ENCODE measurements at places on chromosomes 3 and 15.

DNA sequence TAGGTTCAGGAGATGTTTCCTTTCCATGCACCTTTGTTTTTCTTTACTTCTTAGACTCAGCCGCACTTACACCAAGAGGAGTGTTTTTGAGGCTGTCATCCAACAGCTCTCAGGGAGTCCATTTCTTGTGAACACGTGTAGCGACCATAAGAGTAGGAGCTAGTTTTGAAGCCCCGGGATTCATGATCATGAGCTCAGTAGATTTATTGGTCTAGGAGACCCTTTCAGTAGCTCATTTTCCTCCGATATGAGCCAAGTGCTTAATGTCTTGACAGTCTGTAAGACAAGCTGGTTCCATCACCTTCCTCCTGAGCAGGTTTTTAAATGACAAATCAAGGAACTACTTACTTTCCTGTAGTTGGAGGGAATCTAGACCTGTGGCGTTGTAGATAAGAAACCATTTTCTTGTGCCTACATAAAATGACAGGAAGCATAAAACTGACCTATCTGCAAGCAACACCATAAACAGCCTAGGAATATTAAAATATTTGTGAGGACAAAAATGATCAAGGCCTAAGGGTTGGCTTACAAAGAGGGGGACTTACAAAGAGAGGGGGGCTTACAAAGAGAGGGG, 172.6 kb upstream of the BHLHE40 start:
- no peak for DNase-seq

- no peak for DNase-seq
Observed at GRCh38 chr3:33060609-33061337, 36.2 kb downstream of the GLB1 start.

DNA sequence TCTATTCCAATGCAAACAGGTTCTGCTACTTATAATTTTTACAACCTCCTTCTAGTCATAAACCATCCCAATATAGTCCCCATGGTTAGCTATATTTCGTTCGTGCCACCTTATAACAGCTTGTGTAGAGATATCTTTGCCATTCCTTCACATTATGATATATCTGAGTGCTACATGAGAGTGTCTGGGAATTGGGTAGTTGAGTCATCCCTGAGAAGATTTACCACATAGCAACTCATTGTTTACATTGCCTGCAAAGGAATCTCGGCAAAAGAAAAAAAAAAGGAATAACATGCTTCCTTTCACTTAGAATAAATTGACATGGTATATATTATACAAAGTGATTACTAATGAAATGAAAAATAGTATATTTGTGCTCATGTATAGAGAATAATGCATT, 86.0 kb upstream of the VGLL3 start:
- DNase-seq, result no peak

- no peak for DNase-seq
Observed at GRCh38 chr3:150114873-150115540, 144.3 kb upstream of the PFN2 start.

DNA sequence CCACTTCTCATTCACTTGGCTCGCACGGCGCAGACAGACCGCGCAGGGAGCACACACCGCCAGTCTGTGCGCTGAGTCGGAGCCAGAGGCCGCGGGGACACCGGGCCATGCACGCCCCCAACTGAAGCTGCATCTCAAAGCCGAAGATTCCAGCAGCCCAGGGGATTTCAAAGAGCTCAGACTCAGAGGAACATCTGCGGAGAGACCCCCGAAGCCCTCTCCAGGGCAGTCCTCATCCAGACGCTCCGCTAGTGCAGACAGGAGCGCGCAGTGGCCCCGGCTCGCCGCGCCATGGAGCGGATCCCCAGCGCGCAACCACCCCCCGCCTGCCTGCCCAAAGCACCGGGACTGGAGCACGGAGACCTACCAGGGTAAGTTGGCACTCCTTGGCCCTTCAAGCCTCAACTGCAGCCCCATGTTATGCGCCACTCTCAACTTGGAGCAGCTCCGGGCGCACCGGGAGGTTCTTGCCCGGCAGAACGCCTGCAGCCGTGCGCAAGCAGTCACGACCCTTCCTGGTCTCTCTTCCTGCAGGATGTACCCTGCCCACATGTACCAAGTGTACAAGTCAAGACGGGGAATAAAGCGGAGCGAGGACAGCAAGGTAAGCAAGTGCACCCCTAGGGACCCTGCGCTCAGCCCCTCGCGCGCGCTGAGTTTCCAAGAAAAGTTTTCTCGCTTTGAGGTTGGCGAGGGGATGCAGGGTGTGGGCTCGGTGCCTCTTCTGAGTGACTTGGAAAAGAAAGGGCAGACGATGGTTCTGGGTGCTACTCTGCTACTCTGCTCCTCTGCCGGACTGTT, at the start of gene BHLHE40:
Gene BHLHE40 (plus strand): TSS at position 10 of the 801 bp plus-strand sequence. CDS start 282 bp downstream, at position 292.
- peak; percentile 43 for DNase-seq

- peak; percentile 61 for DNase-seq
Observed at GRCh38 chr3:115814778-115815380, 191.6 kb downstream of the GAP43 start.

DNA sequence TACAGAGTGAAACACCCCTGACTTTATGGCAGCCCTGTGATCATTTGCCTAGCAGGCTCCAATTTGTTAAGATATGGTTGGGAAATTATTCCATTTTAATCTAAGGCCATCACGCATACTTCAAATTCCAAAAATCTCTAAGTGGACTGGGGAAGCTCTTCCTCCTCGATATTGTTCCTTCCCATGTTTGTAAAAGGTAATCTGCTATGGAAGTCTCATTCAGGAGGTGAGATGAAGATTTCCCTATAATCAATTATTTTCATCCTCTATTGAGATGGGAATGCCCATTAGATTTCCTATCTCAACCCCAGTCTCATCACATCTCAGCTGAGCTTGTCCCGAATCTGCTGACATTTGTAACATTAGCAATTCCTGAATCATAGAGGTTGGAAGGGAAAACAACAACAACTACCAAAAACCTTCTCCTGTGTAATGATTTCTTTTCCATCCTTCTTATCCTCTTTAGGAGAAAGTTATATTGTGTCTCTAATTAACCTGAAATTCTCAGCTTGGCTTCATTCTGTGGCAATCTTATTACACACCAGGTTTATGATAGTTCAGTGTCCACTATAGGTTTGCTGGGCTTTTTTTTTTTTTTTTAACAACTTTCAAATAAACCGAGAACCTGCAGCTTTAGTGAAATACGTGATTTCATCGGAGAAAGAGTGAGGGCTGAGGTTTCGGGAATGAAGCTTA, 2.2 kb upstream of the NR2F2 start:
- no peak for DNase-seq

DNA sequence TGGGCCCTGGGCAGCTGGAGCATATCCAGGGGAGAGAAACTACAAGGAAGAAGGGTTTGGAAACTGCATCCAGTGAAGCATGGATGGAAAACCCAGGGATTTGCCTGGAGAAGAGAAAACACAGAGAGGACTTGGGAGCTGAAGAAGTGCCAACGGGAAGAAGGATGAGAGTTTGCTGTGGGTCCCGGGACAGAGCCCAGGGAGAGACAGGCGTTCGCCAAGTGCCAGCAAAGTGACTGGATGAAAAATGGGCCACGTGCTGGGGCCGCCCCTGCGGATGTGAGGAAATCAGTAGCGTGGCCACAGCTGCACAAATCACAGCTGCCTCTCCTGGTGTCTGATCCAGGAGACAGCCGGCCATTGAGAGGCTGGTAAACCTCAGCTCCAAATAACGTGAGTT, 70.4 kb downstream of the HES1 start:
- no peak for DNase-seq

DNA sequence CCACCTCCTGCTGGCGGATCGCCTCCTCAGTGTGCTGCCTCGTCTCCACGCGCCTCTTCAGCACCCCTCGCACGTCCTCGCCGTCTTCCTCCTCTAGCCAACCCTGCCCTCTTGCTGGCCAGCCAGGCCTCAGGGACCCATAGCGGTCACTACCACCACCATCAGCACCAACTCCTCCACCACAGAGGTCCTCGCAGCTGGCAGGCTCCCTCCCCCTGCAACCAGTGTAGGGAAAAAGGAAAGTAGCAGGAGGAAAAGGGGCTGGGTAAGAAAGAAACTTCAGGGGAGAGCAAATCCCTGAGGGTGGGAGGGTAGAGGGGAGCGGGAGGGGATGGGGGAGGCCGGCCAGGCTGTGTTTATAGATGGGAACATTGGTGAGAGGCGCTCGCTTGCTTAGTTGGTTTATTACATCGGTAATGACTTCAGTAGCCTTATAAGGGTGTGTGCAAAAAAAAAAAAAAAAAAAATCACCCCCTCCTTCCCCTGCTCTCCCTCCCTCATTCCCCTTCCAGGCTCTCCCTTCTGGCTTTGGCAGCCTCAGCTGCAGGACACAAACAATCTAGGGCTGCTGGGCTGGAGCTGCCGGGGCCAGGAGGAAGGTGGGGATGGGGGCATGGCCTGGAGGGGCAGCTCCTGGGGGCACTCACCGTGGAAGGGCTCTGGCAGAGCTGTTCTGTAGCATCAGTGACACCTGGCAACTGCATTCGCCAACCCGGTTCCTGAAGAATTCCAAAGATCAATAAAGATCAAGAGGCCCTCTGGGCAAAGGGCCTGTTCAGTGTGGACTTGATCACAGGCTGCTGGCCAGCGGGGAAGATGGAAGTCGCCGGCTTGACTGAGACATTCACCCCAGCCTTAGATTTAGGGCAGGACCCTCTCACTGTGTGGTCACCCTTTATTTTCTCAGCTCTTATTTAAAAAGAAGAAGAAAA, 116.2 kb upstream of the HACD2 start:
- DNase-seq, result no peak

DNA sequence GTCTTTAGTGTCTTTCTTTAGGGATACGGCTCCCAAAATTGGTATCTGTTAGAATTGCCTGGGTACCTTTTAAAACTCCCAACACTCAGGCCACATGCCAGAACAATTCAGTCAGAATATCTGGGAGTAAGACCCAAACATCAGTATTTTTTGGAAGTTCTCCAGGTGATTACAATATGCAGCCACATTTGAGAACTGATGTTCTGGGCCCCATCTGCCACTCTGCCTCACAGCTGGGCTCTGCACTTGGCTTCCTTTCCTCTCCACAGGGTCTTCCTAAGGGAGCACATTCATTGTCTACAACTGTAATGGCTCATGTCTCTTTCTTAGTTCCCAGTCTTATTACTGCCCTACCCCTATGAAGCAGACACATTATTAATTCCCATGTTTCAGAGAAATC, 394.5 kb downstream of the MFSD1 start:
- no peak for DNase-seq

DNA sequence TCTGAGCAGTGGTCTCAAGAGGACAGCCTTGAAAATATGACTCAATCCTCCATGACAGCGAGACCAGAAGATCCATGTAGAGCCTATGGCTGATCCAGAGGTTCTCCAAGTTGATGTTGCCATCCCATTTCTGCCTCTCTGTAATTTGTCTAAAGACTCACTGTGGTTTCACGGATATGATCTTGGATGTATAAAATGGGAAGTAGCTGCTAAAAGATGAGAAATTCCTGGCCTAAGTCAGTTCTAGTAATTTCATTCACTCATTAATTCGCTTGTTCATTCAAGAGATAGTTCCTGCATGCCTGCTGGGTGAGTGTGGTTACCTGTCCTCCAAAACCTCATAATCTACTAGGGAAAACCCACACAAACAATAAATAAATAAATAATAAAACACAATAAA, 145.9 kb downstream of the TNIK start:
- no peak for DNase-seq

GRCh38 chr3:27939940-27940339, 217.8 kb upstream of the EOMES start:
- no peak for DNase-seq

- DNase-seq, result no peak
Observed at GRCh38 chr3:130688015-130688688, 58.5 kb downstream of the PIK3R4 start.

GRCh38 chr15:23516866-23517265, 48.6 kb upstream of the MKRN3 start:
- no peak for DNase-seq

DNA sequence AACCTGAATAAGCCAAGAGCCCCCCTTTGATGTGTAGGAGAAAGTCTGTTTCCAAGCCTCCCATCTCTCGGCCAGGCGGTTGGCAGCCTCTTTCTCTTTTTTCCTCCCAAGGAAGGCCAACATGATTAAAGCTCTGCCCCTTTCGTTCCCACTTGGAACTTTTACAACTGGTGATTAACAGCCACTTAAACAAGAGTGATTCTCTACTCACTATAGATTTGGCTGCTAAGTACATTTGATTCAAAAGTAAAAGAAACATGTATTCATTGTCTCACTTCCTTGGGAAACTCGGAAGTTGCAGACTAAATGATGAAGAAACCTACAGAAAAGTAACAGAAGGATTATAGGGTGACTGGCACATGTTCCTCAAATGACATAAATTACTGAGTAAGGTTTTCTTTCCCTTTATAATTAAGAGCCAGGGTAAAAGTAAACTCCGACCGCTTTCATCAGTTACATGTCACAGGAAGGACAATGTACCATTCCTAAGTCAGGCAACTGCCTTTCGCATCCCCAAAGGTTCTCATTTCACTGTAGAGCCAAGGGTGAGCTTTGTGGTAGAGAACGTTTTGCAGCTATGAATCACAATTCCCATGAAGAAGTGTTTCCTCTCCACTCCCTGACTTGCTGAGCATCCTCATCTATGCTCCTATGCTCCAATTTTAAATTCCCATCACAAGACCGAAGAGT, 72.7 kb downstream of the MB21D2 start:
- DNase-seq, result no peak
